GM12878 (cell line): ENCODE measurements at places on chromosomes 4 and X.

DNA sequence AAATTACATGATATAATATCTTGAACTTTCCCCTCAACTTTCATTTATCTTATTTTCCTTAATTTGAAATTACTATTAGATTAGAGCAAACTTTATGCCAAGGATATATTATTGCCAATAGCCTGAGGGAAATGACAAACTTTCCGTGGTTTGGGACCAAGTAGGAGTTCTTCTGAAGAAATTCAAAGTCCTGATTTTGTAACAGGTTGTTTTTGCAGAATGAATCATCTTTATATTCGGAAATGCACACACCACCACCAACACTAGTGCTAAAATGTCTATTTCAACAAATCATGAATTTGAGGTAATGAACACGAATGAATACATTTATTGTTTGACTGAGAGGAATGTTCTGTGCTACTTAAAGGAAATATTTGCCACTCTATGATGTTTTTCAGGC is 226.7 kb downstream of the GRIA2 start:
- DNase-seq = no peak

DNA sequence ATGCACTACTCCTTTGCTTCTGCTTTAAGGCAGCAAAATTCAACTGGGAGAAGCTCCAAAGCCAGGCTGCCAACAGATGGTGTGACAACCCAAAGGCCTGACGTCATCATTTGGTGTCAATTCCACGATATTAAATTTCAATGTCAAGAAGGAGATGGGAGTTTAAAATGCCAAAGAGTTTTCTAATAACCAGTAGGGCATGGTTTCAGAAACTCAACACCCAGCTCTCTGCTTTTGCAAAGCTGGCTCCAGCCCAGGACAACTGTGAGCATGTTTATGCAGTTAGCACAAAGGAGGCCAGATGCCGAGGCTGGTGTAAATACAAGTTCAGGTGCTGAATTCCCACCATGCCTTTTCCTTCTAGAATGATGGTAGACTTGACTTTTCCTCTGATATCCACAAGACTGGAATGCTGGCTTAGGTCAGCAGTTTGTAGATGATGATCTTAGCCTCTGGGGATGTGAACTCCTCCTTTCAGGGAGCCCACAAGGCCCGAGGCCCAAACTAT is 67.3 kb downstream of the AFAP1 start:
- DNase-seq = no peak

DNA sequence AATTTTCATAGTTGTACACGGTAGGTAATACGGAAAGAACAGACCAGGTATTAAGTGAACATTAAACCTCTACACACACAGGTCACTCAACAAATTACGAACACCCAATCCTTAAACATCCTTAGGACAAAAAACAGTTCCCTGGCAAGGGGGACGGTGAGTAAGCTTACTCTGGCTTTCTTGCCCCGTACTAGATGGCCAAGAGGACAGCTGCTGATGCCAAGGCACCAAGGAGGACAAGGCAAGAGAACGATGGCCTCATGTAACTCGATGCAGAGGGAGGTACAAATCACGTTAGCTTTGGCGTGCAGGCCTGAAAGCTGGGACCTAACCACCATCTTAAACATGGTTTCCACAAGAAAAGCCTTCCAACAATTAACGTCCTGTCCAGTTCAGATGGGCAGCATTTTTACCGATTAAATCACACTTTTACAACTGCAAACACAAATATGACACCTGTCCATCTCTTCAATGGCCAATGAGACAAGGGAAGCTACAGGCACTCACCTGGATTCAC is 23.7 kb downstream of the FAT1 start:
- DNase-seq = no peak

GRCh38 chr4:183260491-183261151 is 59.5 kb downstream of the CLDN22 start:
- DNase-seq = no peak

DNA sequence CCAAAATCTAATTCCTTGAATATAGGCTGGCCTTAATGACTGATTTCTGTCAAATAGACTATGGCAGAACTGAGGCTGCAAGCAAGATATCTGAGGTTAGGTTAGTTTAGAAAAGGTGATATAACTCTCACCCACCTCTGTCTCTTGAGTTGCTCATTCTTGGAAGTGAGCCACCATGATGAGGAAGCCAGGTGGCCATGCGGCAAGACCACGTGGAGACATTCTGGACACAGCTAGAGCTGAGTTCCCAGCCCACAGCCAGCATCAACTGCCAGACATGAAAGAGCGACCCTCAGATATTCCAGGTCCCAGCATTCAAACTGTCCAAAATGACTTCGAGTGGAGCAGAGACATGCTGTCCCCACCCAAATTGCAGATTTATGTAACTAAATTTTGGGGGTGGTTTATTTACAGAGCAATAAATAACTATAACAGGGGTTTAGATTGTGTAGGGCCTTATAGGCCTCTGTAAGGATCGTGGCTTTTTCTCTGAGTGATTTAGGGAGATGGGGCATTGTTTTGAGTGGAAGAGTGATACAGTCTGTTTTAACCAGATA is 33.7 kb downstream of the USP53 start:
- no peak for DNase-seq

- DNase-seq = no peak
Observed at GRCh38 chrX:41553688-41554087, 106.5 kb downstream of the NYX start.

DNA sequence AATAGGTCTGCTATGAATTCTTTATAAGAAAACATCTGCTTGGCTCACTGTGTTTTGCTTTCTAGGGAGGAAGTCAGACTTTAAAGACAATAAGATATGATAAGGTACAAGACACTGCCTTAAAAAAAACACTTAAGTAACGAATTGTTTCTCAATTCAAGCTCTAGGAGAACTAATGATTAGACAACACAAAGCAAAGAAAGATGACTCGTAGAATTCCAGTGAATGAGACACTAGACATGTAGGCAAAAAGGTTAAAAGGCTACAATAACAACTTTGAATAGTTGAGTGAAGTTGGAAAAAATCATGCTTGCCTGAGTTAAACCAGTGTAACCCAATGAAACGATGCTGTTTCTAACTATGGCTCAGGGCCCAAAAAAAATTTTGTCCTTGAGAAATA is 344.4 kb upstream of the ACTRT1 start:
- no peak for DNase-seq

GRCh38 chrX:148043271-148043855 is 62.2 kb downstream of the FMR1NB start:
- DNase-seq = no peak

DNA sequence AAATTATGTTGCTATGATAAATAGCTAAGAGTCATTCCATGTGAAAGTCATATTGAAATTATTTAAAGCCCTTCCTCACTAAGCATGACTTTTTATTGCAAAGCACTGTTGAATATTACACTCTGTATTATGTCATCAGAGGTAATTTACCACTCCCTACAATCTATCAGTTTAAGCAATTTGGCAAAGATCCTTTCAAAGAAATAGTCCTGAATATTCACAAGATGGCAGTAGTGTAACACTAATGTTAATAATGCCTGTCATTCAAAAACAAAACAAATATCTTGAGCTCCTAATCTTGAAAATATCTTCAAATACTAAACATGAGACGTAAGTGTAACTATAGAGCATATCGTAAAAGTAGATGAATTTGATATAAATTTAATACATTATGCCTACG is 208.6 kb upstream of the TECRL start:
- no peak for DNase-seq

DNA sequence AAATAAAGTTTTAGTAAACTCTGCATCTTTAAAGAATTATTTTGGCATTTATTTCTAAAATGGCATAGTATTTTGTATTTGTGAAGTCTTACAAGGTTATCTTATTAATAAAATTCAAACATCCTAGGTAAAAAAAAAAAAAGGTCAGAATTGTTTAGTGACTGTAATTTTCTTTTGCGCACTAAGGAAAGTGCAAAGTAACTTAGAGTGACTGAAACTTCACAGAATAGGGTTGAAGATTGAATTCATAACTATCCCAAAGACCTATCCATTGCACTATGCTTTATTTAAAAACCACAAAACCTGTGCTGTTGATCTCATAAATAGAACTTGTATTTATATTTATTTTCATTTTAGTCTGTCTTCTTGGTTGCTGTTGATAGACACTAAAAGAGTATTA is 370 bp downstream of the ALB start:
- DNase-seq = no peak

DNA sequence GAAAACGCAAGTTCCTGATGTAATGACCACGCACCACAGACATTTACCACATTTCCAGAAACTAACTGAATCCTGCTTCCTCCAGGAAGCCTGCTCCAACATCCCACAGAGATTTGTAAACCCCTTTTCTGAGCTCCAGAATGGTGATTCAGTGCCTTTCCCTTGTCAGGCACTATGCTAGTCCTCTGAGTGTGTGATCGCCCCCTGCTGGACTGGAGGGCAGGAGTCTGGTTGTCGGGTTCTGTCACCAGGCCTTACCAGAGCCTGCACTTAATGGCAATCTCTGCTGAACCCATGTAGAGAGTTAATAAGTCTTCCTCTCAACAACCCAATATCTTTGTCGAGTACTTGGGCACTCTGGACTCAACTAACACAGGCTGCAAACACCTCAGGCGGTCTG is 14.5 kb upstream of the KDM5C start:
- no peak for DNase-seq

DNA sequence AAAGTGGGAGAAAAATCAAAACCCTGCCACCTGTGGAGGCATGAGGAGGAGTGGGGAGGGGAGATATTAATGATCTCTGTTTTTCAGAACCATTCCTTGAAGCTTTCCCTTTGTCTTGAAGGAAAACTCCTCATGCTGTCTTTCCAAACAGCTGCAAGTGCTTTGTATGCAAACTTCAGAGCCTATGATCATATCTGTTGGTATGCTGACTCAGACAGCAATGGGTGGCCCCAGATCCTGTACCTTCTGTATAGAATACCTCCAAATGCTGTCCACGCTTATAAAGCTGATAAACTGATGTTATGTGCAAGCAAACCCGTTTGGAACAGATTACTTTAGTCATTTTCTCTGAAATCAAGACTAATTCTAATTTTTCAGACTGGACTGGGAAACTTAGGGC is 31.9 kb downstream of the BMP15 start:
- no peak for DNase-seq

GRCh38 chrX:111260451-111260850 is 9.8 kb downstream of the CAPN6 start:
- DNase-seq = no peak

DNA sequence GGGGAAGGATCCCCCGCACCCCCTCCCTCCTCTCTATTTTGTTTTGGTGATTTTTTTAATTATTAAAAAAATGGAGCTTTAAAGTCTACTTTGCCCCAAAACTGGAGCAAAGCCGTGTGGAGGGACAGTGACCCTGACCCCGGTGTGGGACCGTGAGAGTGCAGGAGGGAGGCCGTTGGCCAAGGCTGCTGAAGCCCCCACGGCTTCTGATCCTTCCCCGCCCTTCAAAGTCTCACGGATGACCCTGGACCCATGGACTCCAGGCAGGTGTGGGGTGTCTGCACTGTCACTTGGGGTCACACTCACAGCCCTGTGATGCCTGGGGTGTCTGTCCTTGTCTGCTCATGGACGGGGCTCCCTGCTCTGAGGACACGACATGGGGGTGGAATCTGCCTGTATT is 133.3 kb downstream of the CPZ start:
- DNase-seq = no peak
